Astrocyte of the spinal cord (primary cell): ENCODE measurements at places on chromosomes 11 and 22.
A peak's percentile ranks its signal among the peaks of the same experiment; 100 is the strongest.

DNA sequence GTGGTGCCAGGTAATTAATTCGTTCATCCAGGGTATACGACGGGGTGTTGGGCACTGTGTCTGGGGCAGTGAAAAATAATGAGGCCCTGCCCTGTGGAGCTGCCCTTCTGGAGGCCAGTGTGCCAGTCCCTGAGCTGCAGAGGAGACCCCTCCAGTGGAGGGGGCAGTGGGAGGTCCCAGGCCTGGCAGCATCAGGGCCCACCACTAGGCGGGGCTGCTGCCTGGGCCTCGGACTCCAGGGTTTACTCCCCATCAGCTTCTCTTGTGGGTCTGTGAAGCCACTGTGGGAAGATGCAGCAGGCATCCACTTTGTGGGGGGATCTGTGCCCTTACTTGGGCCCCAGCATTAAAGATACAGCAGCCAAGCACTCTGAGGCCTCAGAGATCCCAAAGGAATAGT lies 17.4 kb upstream of the TMPRSS6 start:
- no peak for DNase-seq

GRCh38 chr22:28025866-28026575 lies 107.0 kb upstream of the PITPNB start:
- no peak for DNase-seq

DNA sequence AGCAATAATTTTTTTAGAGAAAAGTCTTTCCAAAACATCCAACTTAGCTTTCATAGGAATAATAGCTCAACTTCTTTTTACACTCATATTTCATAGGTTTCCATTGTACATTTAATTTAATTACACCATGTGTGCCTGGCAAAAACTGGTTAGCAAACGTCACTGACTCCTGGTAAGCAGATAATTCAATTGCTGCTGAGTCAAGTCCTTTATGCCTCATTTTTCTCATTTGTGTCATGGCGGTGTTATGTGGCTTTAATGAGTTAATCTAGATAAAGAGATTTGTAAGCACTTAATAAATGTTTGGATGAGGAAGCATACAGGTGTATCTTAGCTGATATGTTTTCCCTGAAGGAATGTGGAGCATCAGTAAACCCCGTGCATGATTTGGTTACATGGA lies 41.2 kb upstream of the PAK1 start:
- DNase-seq: no peak

GRCh38 chr11:112722148-112722547 lies 239.1 kb upstream of the NCAM1 start:
- no peak for DNase-seq

- peak; percentile 50 for DNase-seq
Observed at GRCh38 chr11:125429174-125429707, 66.8 kb downstream of the FEZ1 start.

- no peak for DNase-seq
Observed at GRCh38 chr11:65223011-65223410, 38.8 kb upstream of the POLA2 start.

- DNase-seq: no peak
Observed at GRCh38 chr11:2180789-2181370, 9.3 kb upstream of the TH start.

- no peak for DNase-seq
Observed at GRCh38 chr11:127395034-127395433, 394.5 kb upstream of the KIRREL3 start.

- DNase-seq: no peak
Observed at GRCh38 chr11:114000526-114000925, 25.6 kb downstream of the HTR3A start.

DNA sequence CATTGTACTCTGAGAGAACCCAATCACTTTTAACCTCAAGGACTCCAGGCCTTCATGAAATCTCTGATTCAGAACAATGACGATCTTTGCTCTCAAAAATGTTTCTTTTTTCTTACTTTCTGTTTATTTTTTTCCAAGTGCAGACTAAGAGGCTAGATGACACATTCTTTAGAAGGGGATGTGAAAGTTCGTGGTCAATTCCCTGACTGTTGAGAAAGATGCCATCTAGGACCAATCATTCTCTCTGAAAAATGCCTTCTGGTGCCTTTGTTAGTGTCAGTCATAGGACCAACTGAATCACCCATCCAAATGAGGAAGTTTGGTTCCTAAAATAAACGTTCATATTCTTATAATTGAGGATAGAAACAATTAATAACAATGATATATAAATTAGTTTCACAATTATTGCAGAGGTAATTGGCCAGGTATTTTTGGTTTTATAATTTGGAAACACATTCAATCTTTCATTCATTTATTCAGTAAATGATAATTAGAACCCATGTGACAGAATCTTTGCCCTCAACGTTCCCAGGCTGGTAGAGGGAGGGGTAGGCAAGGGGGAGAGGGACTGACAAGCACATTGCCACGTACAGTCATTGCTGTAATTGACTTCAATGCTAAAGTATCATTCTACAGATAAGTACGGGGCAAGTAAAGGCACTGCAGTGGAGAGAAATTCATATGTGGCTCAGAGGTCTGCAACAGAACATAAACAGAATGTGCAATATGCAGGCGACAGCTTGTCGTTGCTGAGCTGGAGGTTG lies 333.4 kb upstream of the MPPED2 start:
- no peak for DNase-seq

GRCh38 chr22:27613099-27614005 lies 188.2 kb downstream of the MN1 start:
- no peak for DNase-seq

DNA sequence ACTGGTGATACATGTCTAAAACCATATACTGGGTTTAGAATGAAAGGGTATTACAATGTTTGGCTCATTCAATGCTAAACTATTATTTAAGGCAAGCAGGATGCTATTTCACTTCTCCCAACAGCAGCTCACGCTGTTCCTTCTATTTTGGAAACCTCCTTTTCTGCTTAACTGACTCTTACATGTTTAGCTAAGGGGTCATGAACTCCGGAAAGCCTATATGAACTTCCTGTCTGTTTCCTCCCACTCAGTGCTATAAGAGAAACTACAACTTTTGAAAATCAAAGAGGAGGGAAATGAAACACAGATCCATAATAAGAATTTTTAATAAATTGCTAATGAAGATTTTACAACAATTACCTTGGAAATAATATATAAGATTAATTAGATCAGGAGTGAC lies 30.9 kb downstream of the SLC36A4 start:
- DNase-seq: no peak
